Stimulated activated CD4-positive, alpha-beta T cell treated with anti-CD3 and anti-CD28 coated beads, Interleukin-1b, Interleukin-23, amount 100 ng/mL, for 1 hour (primary cell): ENCODE measurements at places on chromosomes 3 and 15.
A peak's percentile ranks its signal among the peaks of the same experiment; 100 is the strongest.

DNA sequence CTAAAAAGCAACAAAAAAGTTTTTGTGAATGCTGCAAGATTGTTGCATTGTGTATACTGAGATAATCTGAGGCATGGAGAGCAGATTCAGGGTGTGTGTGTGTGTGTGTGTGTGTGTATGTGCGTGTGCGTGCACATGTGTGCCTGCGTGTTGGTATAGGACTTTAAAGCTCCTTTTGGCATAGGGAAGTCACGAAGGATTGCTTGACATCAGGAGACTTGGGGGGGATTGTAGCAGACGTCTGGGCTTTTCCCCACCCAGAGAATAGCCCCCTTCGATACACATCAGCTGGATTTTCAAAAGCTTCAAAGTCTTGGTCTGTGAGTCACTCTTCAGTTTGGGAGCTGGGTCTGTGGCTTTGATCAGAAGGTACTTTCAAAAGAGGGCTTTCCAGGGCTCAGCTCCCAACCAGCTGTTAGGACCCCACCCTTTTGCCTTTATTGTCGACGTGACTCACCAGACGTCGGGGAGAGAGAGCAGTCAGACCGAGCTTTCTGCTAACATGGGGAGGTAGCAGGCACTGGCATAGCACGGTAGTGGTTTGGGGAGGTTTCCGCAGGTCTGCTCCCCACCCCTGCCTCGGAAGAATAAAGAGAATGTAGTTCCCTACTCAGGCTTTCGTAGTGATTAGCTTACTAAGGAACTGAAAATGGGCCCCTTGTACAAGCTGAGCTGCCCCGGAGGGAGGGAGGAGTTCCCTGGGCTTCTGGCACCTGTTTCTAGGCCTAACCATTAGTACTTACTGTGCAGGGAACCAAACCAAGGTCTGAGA lies 4.7 kb downstream of the BHLHE40 start:
- DNase-seq = peak; percentile 39

DNA sequence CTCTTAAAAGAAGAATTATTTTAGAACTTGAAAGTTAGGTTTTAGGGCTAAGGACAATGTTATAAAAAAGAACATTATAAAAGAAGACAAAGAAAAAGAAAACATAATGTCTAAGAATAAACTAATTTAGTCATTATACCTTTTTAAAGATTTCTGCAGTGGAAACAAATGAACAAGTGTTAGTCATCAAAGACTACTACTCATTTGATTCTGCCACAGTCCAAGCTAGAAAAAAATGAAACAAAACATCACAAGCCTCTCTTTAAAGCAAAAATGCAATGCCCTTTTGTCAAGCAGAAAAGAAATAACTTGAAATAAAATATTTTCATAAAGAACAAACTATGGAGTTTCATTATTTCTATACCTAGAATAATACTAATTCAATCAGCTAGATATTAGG lies 102.0 kb downstream of the TBC1D5 start:
- DNase-seq = no peak

DNA sequence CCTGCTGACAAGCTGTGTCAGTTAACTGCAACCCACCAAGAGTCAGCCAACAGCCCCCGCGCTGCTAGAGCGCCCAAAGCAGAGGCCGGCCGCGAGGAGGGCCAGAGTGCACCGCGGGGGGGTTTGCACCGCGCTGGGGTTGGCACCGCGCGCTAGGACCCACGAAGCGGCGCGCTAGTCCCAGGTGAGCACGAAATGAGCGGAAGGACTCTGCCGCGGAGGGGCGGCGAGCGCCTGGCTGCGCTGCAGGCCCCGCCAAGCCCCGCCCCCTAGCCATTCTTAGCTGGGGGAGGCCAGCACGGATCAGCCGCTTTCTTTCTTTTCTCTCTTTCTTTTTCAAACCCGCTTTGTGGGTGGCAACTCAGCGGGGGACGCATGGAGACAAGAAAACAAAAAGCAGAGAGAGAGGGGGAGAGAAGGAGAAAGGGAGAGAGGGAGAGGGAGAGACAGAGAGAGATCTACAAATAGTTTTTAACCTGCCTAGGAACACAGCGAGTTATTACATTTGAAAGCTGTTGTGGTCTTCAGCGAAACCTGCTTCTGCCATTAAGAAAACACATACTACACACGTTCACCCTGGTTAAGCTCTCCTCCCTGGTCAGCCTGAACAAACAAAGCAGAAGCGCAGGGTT lies 6.9 kb upstream of the FOXB1 start:
- no peak for DNase-seq

DNA sequence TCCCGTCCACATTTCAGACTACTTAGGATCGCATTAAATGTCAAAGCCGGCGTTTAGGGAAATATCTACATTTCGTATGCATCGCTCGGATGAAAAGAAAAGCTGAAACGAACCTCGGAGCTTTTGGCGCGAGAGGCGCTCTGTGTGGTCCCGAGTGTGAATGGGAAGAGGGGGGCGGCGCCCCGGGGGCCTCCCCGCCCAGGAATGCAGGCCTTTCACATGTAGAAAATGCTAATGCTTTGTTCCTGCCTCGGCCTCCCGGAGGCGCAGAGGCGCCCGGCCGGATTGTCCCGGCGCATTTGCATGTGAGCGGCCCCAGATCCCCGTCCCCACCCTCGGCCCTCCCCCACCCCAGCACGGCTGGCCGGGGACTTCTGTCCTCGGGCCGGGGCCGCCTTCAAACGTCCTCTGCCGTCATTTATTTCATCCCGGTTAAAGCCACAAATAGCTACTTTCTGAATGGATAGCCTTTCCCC lies 37.0 kb upstream of the TRIM71 start:
- no peak for DNase-seq

DNA sequence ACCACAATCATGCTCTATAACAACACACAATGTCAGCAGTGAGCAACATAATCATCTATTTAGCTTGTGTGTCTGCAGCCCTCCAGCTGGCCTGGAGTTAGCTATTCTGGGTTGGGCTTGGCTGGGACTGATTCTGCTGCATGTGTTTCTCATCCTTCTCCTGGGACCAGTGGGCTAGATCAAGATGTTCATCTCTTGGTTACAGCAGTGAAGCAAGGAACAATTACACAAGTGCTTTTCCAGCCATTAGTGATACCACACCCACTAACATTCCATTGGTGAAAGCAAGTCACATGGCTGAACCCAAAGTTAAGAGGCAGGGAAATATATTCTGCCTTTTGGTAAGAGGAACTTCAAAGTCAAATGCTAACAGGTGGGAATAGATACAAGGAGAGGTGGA lies 14.6 kb downstream of the NUDT16 start:
- no peak for DNase-seq

- no peak for DNase-seq
Observed at GRCh38 chr15:101637516-101637915, 14.7 kb downstream of the TM2D3 start.

DNA sequence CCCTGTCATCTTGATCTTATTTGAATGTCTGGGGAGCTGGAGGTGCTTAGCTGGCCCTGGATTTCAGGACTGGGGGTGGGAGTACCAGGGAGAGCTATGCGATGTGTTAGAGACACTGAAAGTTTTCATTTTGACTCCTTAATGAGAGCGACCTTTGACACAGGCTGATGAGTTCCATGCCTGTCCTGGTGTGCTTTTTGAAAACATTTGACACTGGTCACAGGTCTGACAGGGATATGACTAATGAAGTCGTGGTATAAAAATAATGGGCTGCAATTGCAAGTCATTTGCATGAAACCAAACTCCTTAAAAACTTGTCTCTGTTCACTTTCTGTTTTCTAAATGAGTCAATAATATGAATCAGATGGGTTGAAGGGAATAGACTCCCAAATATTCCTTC lies 81.9 kb downstream of the MECOM start:
- DNase-seq = no peak
